ENCODE measurements at places on chromosomes 3 and 15. TPM values are rescaled to one million over a fixed set of nuclear protein-coding genes. Genes with fewer than 3 reads are reported as not detected.

The RETNLB gene
- not detected for total RNA-seq

The CHRM5 gene
- total RNA-seq, result not detected

The ARMC8 gene
- total RNA-seq, result 40.0 TPM

The ALDH1A2 gene
- 1.7 TPM for total RNA-seq

The PLA2G4B gene
- 5.7 TPM for total RNA-seq

The SLC12A1 gene
- 0.20 TPM for total RNA-seq

The OR5K1 gene
- total RNA-seq, result not detected

The GRK7 gene
- not detected for total RNA-seq

The GOLGA8H gene
- 2.1 TPM for total RNA-seq

The ROBO1 gene
- total RNA-seq, result 88.7 TPM

The DVL3 gene
- 93.8 TPM for total RNA-seq

The SKOR1 gene
- total RNA-seq, result 0.49 TPM

The RBM15B gene
- 79.4 TPM for total RNA-seq

The CCDC13 gene
- total RNA-seq, result 2.0 TPM

The DUOXA2 gene
- total RNA-seq, result not detected

The GPR87 gene
- total RNA-seq, result not detected

All from neural crest cell (in vitro differentiated cells).